ENCODE measurements at places on chromosomes 6 and 20.
A peak's percentile ranks its signal among the peaks of the same experiment; 100 is the strongest.

DNA sequence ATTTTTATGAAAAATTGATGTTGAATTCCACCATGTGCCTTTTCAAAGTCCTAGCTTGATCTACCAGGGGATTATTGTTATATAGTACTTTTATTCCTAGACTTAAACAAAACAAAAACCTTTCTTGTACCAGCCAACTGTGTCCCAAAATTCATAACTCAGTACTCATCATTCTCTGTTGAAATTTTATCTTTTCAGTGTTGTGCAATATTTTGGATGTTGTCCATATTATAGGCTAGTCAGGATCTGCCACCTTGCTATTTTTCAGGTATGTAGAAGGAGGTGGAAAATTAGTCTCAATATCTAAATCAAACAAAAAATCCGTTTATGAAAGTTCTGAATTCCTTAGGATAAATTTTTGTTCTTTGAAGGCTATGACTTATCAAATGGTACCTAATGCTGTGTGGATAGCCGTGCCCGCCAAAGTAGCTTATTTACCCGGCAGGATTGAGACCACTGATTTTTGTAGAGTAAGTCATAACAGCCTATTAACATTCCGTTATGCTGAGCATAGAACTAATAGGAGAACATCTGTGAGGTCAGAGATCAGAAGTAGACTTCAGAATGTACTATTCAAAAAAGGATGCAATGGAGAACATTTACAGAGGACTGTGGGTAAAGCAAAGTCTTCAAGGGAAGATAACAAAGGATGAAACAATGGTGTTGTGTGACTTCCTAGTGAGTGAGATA is 304.7 kb downstream of the SOX4 start:
- DNase-seq = no peak

DNA sequence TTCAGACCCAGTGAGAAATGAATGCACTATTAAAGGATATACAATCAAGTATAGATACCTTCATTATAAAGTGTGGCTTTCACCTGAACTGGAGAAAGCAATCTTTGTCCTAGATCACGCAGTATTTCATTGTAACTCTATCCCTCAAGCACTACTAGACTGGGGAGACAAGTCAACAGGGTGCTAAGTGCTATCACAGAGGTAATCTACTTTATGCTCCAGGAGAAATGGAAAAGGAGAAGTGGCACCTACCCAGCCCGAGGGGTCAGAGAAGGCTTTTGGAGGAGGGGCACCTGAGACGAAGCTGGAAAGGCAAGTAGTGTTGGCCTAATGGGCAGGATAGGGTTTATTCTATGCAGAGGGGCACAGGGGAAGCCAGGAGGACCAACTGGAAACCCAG is 17.1 kb downstream of the ZHX3 start:
- no peak for DNase-seq

DNA sequence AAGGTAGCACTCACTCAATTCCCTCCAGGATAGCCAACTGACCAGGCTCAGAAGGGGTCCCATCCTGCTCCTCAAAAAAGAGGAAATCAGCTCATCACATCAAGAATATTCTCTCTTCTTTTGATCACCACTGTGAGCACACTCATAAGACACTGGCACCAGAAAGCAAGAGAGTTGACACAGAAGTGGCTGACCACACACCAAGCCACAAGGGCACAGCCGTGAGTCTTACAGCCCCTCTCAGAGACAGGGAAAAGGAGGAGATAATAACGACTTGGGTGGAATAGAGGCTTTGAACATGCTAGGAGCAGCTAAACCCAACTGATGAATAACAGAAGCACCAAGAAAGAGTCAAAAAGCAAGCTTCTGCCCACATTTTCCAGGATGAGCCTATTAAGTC is 249.1 kb upstream of the PREP start:
- DNase-seq = no peak

GRCh38 chr20:35497780-35498189 is 31.7 kb downstream of the C20orf173 start:
- DNase-seq = peak; percentile 77

- no peak for DNase-seq
Observed at GRCh38 chr6:135141728-135142127, 39.4 kb upstream of the MYB start.

Measured in left cardiac atrium (tissue), 4 donors.